ENCODE measurements at places on chromosomes 16 and 17.
A peak's percentile ranks its signal among the peaks of the same experiment; 100 is the strongest.

GRCh38 chr17:47735536-47736011 is 2.5 kb downstream of the TBX21 start:
- peak; percentile 35 for DNase-seq

- no peak for DNase-seq
These were observed at the start of gene MYO1D for GRCh38 chr17:32876417-32877163. TSS of gene MYO1D (minus strand) at chr17:32877124. CDS start at chr17:32876872, 252 bp downstream.

- no peak for DNase-seq
These were observed 64.1 kb downstream of the PLD6 start for GRCh38 chr17:17141860-17142552.

DNA sequence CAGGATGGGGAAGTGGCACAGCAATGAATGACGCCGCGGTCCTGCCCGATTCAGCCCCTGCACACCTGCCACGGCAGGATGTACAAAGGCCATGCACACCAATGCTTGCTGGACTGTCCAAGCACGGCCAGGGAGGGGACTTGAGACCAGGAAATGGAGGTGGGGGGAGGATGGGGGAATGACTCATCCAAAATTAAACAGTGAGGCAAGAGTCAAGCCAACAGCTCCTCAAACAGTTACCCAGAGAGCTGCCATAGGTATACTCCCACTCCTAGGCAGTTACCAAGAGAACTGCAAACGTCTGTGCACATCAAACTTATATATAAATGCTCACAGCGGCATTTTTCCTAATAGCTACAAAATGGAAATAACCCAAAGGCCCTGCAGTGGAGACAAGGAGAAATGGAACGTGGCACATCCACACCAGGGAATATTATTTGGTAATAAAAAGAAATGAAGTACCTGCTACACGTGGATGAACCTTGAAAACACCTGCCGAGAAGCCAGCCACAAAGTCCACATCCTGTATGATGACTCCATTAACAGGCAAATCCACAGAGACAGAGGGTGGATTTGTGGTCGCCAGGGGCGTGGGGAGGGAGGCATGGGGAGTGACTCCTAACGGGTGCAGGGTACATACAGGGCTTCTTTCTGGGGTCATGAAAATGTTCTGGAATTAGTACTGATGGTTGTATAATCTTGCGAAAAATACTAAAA is 54.1 kb downstream of the VAC14 start:
- DNase-seq = no peak

GRCh38 chr16:58638148-58639036 is 8.8 kb upstream of the CNOT1 start:
- no peak for DNase-seq

- no peak for DNase-seq
These were observed 6.8 kb downstream of the PRCD start for GRCh38 chr17:76546556-76547182.

DNA sequence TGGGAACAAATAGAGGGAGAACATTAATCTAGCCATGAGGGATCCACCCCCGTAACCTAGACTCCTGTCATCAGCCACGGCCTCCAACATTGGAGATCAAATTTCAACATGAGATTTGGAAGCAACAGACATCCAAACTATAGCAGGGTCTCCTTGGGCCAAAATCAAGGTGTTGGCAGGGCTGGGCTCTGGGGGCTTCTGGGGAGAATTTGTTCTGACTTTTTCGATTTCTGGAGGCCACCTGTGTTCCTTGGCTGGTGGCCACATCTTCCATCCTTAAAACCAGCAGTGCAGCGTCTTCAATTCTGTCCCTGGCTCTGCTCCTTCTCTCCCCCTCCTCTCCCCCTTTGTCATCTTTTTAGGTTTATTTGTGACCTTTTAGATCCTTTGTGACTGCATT is 546.2 kb downstream of the WWOX start:
- no peak for DNase-seq

GRCh38 chr17:47687328-47687690 is 6.7 kb upstream of the TBKBP1 start:
- DNase-seq = no peak
